ENCODE measurements at places on chromosomes 12 and 14.

- DNase-seq = no peak
Measured at GRCh38 chr12:132729541-132730320, 19.1 kb downstream of the PGAM5 start.

DNA sequence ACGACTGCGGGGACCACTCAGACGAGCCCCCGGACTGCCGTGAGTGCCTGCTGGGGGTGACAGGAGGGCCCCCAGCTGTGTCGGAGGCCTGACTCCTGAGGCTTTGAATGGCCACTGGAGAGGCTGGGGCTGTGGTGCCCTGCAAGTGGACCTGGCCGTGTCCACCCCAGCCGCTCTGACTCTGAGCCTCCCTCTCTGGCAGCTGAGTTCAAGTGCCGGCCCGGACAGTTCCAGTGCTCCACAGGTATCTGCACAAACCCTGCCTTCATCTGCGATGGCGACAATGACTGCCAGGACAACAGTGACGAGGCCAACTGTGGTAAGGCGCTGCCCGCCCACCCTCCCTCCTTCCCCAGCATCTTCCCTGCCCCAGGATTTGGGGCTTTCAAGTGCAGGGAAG, 16.1 kb upstream of the NXPH4 start:
- no peak for DNase-seq

- DNase-seq = no peak
Measured at GRCh38 chr14:105409364-105409763, 10.3 kb upstream of the MTA1 start.

GRCh38 chr14:105375635-105376057, 22.7 kb upstream of the TEX22 start:
- no peak for DNase-seq

- no peak for DNase-seq
Measured at GRCh38 chr12:124190312-124191023, 104.4 kb upstream of the RFLNA start.

DNA sequence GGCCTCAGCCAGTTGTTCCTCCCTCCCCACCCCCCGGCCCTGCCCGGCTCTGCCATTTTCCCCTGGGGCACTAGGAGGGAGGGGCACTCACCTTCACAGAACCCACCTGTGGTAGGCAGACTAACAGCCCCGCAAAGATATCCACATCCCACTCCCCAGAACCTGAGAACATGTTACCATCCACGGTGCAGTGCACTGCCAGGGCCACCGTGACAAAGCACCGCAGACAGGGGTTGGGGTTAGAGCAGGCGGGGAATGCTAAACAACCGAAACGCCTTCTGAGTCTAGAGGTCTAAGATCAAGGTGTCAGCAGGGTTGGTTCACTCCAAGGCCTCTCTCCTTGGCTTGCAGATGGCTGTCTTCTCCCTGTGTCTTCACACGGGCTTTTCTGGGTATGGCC, 57.4 kb upstream of the NCOR2 start:
- no peak for DNase-seq

DNA sequence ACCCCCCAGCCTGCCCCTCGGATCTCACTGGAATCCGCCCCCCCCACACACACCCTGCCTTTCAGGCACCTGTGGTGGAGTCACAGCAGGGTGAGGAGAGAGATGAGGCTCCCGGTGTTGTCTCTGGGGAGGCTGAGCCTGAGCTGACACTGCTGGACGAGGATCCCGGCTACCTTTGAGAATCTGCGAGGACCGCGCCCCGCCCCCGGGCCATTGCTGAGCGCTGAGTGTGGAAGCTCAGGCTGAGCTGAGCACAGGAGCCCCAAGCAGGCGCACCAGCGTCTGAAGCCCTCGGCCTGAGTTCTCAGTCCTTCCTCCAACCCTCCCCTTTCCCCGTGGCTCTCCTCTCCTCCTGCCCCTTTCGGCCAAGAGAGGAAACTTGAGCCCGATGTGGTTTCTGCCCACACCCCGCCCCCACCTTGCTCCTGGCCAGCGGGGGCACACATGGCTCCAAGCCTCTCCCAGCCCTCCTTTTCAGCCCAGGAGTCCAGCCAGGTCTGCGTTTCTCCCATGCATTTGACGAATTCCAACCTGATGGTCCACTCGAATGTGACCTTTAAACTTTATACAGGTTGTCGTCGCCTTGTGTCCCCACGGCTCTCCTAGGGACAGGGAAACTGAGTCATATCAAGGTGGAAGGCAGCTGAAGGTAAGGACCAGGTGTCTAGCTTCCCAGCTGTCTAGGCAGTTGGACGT, at the start of gene NFE2:
Gene NFE2, minus strand, starts transcription at position 284 of the 696 bp plus-strand sequence. CDS start 5,767 bp downstream, outside the sequence.
- DNase-seq = peak; percentile 61

DNA sequence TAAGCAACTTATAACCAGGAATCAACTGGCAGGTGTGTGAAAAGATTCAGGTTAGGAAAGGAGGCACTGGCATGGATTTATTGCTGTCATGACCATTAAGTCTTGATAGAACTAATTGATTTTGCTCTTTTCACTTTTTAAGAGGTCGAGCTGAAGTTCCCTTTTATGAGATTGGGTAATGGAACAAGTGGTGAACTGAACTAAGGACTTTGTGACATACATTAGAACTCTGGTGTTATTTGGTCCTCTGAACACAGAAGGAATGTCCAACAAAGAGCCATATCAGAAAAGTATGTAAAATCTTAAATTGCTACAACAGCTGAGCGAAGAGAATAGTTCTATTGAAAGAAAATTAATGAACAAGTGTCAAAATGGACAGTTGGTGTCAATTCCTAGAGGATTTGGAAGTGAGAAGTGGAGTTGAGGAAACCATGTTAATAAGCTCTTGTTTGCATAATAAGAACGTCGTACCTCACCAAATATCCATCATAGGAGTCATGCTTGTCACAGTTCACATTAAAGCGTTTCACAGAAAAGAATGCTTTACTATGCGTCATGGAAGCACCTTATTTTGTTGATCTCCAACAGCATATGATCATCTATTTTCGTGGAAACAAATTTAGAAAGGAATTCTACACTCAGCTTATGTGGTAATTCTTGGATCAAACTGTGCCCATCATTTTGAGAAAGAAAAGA, 8.4 kb upstream of the MYF6 start:
- DNase-seq = no peak

DNA sequence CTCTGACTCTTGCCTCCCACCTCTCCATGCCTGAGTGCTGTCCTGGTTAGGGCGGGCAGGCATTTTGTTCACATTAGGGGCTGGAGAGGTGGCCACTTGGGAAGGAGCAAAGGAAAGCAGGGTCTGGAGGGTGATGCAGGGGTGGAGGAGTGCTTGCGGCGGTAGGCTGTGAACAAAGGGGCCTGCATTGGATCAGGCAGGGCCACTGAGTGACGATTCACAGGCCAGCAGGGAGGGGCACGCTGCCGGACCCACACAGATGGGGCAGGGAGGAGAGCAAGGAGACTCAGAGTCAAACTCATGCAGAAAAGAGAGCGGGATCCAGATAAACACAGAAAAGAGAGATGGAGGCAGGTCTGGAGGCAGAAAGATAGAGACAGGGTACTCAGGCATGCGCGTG, 58.4 kb upstream of the TBX3 start:
- no peak for DNase-seq

GRCh38 chr12:125399489-125399888, 334.3 kb downstream of the AACS start:
- no peak for DNase-seq

DNA sequence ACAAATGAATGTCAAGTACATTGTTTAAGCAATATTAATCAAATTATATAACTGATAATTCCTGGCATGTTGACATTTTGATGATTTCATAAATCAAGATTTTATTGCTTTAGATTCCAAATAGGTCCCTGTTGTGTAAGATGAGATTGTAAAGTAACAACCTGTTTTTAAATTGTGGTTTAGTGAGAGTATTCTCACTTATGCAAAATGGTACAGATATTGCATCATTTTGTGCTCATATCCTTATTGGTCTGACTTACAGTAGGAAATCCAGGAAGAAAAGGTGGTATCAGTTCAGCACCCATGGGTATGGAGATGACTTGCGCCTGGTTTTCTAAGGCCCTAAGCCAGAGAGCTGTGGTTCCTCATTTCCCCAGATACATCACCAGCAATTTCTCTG, 165.5 kb downstream of the KIF21A start:
- no peak for DNase-seq

DNA sequence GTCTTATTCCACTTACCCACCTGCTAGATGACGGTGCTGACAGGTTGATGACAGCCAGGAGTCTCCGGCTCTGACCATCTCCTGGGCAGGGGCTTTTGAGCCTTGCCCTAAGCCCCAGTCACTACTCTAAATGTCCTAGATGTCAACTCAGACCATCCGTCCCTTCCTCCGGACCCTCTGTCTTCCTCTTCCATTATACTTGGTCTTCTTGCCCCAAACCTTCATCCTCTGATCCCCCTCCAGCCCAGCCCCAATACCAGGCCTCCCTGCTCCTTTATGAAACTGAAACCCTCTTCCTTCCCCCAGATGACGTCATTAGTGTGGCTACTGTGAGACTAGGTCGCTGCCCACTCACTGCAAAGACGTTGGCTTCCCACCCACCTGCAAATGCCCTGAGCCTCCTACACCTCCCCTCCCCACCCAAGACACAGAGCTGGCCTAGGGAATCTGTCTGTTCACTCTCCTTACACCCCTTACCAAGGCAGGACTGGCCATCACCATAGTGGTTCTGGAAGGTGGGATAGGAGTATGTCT, 10.1 kb downstream of the KRT71 start:
- no peak for DNase-seq

DNA sequence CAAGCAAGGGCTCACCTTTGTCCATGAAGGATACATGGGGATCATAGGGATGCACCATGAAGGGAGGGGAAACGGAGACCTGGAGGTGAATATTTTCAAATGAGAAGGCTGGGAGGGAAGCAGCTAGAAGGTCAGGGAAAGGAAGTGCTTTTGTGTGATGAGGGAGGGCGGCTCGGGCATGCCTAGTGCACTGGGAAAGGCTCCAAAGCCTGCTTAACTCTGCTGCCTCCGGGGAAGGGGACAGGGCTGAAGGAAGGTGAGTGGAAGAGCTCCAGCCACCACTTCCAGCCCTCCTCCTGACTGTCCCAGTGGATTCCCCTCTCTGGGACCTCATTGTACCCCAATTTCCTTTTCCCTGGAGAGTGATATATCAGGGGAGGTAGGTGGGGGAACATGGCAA, 149.4 kb upstream of the PRMT8 start:
- DNase-seq = no peak

GRCh38 chr12:119006746-119007145, 25.4 kb downstream of the SRRM4 start:
- DNase-seq = no peak

DNA sequence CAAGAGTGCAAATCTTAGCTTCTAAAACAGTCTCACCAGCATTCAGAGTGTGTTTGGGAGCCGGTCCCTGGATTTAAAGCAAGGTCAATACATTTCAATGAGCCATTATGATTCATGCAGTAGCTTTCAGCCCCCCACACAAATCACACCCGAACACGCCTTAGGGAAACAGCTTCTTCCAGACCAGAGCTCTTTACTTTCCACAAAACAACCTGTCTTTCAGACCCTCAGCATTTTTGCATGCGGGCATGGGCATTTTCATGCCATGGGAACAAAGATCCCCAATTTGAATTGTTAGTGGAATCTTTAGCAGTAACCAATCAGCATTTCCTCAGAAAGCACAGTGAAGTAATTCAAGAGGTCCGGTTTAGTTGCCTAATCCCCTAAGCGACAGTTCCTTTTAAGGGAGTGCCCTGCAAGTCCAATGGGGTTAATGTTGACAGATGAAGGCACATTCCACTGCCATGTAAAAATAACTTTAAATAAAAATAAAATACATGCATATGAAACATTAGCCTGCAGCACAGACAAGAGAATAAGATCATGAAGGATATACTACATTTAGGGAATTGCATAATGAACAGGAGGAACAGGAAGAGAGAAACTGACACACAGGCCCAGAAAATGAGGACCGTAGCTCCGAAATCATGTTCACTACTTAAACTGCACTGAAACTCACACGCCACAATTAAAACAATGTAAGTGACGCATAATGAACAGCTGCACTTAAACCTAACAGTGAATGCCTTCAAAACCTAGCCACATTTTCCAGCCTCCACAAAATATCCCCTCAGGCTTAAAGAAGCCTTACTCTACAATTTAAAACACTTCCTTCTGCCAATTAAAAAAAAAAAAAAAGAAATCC, 4.0 kb downstream of the VPS37B start:
- no peak for DNase-seq

DNA sequence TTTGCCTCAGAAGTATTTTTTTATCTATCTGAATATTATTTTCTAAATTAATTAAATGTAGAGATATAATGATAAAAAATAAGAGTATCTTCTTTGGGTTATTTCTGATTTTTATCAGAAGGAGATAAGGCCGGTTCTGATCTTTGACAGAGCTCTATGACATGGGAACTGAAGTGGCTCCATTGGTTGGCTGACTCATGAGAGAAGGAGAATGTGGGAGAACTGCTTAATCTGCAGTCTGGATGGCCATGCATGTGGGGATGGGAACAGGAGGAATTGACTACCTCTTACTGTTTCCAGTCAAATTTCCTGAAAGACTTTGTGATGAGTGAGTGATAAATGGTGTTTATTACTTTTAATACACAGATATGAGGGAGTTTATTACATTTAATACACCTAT, 155.8 kb upstream of the ATP2B1 start:
- DNase-seq = no peak

DNA sequence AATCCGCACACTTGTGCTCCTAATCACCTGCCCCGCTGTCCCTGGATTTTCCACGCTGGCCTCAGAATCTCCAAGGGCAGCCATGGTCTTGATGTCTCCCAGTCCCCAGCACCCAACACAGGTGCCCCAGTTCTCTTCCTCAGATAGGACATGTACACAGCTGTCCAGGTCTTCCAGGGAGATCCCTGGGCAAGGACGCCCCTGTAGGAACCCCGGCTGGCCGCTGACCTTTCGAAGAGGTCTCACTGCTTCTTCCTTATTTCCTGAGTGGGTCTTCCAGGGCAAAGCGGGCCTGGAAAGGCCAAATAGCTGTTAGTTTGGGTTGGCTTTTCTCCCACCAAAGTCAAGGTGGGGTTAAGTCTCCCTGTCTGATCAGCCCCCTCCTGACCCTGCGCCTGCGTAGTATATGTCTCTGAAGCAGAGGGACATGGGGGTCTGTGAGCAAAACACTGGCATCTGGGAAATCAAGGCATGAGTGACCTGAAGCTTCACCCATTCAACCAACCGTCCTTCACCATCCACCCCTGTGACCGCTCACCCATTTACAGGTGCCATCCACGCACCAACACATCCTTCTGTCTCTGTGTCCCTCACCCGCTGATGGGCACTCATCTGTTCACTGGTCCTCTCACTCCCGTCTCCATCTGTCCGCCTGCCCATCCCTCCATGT, 4.6 kb downstream of the BEGAIN start:
- DNase-seq = no peak

DNA sequence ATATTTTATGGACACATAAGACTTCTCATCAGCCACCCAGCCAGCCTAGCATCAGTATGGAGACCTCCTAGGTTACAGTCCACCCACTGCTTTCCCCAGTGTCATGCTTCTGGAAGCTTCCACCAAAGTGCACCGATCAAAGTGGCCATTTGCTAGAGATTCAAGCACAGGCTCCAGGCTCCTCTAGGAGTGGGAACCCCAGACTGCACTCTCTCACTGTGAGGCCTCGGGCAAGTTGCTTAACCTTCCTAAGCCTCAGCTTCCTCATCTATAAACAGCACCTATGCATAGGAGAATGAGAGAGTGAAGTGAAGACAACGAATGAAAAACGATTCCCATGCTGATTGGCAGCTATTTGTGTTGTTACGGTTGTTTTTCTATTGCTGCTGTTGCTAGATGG, 94.4 kb downstream of the DICER1 start:
- no peak for DNase-seq
